ENCODE measurements at places on chromosomes 2 and 18.

GRCh38 chr2:139033300-139033699, 253.1 kb upstream of the NXPH2 start:
- DNase-seq = no peak

GRCh38 chr18:38900445-38900844, 1334.8 kb upstream of the CELF4 start:
- DNase-seq = no peak

DNA sequence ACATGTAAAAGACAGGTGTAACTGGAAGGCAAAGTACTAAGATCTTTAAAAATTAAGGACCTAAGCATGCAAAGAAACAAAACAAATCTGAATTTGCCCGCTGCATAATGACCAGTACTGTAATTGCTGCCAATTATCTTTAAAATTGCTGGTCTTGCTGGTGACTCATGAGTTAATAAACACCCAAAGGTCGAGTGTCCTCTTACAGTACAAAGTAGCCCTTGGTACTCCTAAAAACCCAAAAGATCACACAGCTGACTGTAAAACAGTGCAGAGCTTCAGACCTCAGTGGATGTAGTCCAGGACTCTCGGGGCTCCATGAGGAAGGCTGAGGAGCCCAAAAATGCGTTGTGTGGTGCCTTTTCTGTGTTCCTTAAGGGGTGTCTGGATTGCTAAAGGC, 308.7 kb downstream of the CNTNAP5 start:
- DNase-seq = no peak

DNA sequence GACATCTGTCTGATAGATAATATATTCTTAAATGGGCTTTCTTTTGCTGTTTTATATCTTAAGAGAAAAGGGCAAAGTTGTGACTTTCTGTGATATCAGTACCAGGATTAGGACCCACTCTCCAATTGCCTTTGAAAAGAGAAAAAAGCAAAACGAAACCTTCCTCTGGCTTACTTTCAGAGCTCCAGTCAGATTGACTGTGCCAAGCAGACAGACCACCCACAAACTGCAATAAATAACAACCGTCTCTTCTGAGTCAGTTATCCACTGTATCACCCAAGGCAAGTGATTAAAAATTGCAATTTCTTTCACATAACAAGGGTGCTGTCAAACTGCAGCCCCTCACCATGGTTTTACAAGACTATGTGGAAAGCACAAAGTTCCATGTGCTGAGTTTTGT, 230.5 kb upstream of the SETBP1 start:
- no peak for DNase-seq

- DNase-seq = no peak
These were observed 177.7 kb upstream of the SMAD2 start for GRCh38 chr18:48108136-48108535.

DNA sequence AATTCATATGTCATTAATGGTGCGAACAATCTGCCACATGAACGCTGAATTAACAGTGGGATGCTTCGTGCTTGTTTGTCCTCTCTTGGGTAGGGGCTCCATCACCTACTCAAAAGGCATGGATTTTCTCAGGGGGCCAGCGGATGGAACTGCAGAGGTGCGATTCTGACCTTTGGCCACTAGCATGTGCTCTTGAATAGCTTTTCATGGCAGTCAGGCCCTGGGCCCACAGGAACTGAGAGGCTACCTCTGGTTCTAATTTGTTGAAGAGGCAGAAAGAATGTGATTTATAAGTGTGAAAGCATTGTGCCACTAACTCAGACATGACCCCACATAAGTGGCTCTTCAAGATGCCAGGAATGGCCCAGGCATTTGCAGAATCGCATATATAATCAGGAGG, 283.2 kb downstream of the INSIG2 start:
- no peak for DNase-seq

DNA sequence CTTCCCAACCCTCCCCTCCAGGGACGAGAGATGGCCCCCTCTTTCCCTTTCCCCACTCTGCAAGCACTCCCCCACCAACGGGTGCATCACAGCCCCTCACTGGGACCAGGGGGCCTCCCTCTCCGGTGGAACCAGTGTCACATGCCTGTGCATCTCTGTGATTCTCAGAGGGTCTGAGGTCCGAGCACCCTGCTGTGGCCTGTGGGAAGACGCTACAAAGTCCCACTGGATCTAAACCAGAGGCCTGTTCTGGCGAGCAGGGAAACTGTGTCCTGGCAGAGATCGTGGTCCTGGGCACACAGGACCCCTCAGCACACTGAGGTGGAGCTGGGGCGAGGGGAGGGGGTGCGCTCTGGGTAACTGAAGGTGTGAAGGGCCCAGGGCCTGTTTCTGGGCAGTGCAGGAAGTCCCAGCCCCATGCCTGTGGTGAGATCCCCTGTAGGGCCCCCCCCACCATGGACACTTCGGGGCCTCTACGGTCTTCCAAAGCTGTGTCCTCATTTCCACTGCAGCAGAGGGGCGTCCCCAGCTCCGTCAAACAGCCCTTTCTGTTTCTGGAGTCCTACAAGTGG, 8.0 kb downstream of the SNORC start:
- no peak for DNase-seq

DNA sequence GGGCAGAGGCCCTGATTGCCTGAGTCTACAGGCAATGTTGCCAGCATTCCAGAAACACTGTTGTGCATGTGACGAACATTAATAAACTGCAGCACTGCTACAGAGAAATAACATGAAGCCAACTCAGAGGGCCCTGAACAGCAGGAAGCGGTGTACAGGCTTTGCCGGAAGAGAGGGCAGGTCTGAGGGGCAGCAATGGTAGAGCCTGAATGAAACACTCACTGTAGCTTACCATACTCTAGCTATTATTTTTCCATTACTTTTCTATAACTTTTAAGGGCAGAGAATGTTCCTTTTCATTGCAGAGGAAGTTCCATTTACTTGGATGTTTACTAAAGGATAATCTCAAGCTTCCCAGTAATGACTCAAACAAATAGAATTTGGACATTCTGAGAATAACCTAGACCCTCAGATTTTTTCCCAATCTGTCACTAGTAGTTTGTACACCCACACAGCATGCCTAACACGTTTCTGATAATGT, 150.4 kb downstream of the MTX2 start:
- DNase-seq = no peak

GRCh38 chr18:9612215-9612830, 2.0 kb downstream of the PPP4R1 start:
- no peak for DNase-seq

- no peak for DNase-seq
These were observed 6.7 kb upstream of the CYS1 start for GRCh38 chr2:10086950-10087349.

All from stimulated activated CD4-positive, alpha-beta T cell treated with anti-CD3 and anti-CD28 coated beads, TNF-alpha, amount 100 ng/mL, for 4 hours (primary cell).